ENCODE measurements at places on chromosomes 7 and 10.

DNA sequence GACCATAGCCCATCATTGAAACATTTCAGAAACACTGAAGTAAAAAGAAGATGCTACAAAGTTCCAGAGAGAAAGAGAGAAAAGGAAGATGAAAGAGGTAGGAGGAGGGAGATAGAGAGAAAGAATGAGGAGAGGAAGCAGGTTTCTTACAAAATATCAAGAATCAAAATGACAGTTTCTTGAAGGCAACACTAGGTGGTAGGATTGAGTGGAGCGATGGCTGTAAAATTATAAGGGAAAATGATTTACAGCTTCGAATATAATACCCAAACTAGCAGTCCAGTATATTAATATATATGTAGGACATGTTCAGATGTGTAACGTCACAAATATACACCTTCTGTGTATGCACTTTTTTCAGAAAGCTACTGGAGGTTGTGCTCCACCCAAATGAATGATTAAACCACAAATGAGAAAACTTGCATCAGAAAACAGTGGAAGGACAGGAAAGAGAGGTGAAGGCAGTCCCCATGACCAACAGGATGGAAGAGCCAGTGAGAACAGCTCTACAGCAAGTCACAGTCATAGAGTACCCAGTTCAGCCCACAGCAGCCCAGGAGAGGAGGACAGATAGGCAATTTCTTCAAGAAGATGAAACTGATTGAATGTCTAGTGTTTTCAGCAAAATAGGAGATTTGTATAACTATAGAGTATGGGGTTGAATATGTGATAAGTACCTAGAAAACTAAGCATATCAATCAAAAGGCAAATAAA is 151.5 kb upstream of the TARP start:
- DNase-seq = no peak

DNA sequence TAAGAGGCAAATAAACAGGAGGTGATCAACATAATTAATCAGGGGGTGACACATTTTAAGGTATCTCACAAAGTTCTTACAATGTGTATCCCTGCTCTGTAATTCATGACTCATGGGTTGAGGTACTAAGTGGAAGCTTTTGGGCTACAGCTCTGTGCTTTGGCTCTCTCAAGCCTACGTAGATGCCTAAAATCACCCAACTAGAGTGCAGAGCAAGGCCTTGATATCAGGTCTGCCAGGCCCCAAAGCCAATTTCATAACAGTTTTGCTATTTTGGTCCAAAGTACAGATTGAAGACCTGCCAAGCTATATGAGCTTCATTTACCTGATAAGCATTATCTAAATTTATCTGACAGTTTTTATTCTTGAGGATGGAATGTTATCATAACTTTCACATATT is 175.3 kb upstream of the BET1 start:
- DNase-seq = no peak

GRCh38 chr7:26127411-26127810 is 24.6 kb upstream of the NFE2L3 start:
- no peak for DNase-seq

GRCh38 chr7:46352004-46352954 is 431.2 kb upstream of the IGFBP3 start:
- peak; percentile 34 for DNase-seq

- no peak for DNase-seq
Measured at GRCh38 chr7:123190109-123190831, 9.5 kb downstream of the SLC13A1 start.

GRCh38 chr7:90192876-90193750 is 18.4 kb upstream of the STEAP2 start:
- DNase-seq = peak; percentile 70

GRCh38 chr7:146892151-146892550 is 775.5 kb downstream of the CNTNAP2 start:
- DNase-seq = no peak

GRCh38 chr10:93463723-93464476 is 18.2 kb downstream of the MYOF start:
- peak; percentile 47 for DNase-seq

GRCh38 chr7:35734001-35734483 is 39.1 kb upstream of the HERPUD2 start:
- DNase-seq = no peak

GRCh38 chr10:63631991-63632390 is 110.8 kb downstream of the REEP3 start:
- DNase-seq = peak; percentile 27

DNA sequence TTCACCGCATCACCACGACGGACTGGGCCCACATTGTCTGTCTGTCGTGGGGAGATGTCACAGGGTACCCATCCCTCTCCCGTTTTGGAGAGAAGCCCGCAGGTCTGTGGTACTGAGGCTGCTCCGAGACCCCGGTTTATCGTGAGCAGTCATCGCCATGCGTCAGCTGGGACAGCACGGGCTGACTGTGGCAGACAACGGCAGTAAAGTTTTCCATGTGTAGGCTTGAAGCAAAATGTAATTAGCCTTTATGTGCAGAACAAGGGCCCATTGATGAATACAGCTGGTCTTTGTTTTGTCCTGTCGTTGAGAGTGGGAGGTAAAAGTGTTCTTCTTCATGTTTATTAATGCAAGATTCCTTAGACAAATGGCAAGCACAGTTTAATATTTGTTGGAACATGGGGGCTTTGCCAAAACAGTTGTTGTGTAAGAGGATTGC is 167.4 kb upstream of the SH2B2 start:
- no peak for DNase-seq

- no peak for DNase-seq
Measured at GRCh38 chr7:37670436-37670835, 13.1 kb upstream of the GPR141 start.

- DNase-seq = no peak
Measured at GRCh38 chr10:75396631-75397495, 4.7 kb downstream of the ZNF503 start.

DNA sequence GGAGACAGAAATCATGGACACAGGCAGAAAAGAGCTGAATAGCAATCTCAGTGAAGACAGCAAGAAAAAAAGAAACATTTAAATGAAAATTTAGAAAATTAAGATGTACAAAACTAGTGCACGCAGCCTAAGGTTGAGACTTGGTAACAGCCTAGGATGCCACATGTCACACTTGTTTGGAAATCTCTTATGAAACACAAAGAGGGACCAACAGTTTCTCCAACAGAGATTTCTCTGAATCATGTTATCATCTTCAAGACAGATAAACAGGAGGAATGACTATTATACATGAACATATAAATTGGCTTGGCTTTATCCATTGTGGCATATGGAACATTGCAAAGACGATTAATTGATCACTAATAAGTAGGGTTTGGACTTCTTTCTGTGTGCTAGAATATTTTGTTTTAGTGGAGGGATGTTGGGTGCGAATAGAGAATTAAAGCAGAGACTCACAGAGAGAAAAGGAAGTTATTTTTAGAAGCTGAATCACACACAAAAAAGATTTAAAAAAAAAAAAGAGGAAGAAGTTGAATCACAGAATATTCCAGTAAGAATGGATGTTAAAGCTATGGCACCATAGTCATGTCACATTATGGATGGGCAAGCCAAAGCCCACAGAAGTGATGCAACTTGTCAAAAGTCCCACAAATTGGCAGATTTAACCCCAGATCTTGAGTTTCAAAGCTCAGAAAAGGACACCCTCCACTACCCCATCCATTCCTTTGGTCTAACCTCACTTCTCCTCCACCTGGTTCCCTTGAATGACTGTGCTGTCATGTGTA is 91.6 kb downstream of the MYOF start:
- no peak for DNase-seq

- DNase-seq = no peak
Measured at GRCh38 chr10:43295436-43295835, 28.6 kb upstream of the RASGEF1A start.

DNA sequence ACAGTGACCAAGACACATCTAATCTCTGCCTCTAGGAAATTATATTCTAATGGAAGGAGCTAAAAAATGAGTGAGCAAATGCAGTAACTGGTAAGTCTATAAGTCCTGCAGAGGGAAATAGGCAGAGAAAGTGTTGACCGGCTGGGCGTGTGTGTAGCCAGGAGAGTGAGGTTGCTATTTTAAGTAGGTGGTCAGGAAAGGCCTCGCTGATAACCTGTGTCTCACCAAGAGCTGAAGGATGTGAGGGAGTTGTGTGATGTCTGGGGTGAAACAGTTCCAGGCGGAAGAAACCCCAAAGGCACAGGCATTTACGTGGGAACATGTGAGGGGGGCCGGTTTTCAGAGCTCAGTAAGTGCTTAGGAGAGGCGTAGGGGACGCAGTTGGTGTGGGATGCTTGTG is 54.8 kb downstream of the BAMBI start:
- DNase-seq = no peak

DNA sequence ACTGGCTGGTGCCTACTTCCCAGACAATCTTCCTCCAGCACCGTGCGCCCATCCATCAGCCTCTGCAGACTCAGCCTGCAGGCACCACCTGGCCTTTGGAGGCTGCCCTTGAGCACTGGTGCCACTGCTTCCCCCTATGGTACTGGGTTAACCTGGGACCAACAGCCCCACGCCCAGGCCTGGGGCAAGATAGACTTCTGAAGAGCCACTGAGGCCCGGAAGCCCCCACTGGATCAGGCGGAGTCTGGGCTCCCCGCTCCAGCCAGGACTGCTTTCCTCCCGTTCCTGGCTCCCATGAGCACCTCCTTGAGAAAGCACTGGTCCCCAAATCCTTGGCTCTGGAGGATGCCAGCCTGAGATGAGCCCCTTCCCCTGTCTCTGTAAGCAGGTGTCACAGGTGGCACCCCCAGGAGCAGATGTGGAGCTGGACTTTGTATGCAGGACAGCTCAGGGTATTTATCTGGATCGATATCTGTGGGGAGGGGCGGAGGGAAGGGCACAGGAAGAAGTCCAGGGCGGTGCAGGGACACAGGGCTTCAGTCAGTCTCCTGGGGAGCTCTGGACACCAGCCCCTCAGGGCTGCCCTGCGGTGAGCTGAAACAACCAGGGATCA is 206.5 kb upstream of the PPP2R2D start:
- DNase-seq = no peak

DNA sequence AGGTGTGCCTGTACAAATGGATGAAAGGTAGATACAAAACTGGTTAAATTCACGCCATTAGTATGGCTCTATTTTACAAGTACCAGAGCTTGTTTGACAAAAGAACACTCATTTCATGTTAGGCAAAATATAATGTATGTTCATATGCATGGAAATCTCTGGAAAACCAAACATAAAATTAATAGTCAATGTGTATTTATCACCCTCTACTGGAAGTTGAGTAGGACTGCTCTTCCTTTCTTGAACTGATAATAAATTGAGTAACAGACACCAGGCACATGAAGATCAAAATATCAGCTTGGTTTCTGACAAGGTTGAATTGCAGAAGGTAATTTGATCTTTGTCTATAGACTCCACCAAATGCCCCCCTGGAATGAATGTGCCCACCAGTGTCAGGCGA is 19.8 kb upstream of the AKR1B1 start:
- no peak for DNase-seq

DNA sequence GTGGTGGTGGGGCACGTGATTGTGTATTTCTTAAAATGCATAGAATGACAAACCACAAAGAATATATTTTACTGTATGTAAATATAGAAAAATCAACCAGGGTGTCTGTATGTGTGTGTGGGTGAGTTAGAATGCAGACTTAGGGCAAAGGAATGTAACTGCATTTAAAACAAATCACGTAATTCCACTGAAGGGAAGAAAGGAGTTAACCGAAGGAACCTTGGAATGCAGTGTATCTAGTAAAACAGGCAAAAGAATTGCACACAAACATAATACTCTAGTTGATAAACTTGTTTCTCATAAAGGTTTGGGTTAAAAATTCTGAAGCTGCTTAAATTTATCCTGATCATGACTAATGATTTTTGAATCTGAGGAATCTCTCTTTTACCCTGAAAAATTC is 134.9 kb downstream of the ADRA2A start:
- DNase-seq = peak; percentile 69

GRCh38 chr7:15954671-15955354 is 268.3 kb upstream of the MEOX2 start:
- DNase-seq = no peak

DNA sequence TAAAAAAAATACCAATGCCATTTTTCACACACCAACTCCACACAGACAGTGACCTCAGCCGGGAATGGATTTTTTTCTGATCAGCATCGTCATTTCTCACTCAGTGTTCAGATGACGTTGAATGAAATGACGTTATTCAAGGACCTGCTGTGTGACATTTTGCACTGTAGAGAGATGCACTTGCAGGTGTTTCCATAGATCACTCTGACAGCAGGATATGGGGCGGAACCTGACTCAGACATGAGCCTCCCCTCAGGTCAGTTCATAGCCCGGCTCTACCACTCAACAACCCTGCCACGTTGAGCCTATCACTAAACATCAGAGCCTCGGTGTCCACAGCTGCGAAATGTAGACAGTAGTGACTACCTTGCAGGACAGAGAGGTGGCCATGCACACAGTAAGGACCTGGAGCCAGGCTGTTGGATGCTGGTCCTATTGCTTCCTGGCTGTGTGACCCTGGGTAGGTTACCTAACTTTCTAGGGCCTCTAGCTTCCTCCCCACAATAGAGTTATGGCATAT is 41.4 kb upstream of the ANTXRL start:
- no peak for DNase-seq

DNA sequence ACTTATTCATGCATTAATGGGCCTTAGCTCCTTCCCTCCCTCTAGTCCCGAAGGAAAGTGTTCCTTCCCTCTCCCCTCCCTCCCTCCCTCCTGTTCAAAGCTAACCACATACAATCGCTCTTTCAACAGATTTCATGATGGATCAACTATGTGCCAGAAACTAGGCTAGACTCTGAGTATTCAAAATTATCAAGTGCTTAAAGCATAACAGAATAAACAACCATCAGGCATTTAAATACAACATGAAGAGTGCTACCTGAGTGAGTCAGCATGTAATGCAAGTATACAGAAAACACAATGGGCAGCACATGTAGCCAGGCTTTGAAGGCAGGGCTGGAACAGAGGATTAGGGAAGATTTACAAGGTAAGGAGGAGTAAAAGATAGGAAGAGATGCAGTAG is 11.3 kb downstream of the CHCHD3 start:
- DNase-seq = no peak

DNA sequence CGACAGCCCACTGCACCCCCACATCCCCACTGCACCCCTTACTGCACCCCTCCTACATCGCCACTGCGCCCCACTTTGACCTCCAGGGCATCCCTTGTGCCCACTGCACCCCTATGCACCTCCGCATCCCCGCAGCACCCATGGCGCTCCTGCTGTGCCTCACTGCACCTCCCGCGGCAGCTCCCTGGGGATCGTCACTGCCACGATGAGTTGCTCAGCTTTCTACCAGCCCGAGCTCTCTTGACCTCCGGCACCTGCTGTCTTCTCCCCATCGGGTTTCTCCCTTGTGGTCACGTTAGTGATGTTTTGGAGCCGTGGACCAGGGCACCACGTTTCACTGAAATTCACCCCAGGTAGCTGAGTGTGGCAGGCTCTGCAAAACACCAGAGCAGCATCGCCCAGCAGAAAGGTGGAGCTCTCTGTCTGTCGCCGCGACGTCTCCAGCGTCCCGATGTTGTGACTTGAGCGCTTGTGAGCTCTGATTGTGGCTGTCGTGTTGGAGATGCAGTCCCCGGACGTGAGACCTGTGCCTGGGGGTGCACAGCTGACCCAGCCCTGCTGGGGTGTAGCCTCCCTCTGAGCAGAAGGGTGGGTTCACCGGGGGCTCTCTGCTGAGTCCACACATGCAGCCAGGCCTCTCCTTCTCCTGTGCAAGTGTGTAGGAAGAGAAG is 147.7 kb downstream of the DNAJB6 start:
- DNase-seq = no peak

GRCh38 chr10:62638062-62638477 is 166.4 kb upstream of the ADO start:
- no peak for DNase-seq

- no peak for DNase-seq
Measured at GRCh38 chr10:116892907-116893685, 43.8 kb downstream of the ENO4 start.

Data from GM04503 (cell line).